NCI-H510A (cell line): ENCODE measurements at places on chromosomes 7 and 10.

DNA sequence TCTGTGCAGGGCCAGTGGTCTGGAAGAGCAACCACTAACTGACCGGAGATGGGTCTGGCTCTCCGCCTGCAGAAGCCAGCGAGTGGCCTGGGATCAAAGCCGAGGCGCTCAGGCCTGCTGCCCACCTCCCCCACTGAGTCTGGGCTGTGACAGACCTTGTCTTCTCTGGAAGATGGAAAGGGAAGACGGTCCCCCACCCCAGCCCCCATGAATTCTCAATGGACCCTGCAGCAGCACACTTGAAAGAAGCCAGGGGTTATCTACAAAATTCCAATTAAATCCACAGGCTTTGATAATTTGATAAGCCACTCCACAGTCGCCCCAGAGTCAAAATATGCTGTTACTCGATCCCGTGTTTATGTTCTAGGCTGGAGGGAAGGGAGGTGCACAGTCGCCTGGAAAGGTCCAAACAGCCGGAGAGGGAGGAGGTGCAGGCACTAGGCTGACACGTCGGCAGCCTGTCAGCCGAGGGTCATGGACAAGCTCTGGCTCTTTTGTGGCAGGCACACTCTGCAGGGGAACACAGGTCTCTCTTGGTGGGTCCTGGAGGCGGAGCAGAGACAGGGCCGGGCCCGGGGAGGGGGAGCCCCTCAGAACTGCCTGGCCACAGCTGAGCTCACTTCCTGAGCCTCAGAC, 134.9 kb downstream of the SH3PXD2A start:
- no peak for DNase-seq

DNA sequence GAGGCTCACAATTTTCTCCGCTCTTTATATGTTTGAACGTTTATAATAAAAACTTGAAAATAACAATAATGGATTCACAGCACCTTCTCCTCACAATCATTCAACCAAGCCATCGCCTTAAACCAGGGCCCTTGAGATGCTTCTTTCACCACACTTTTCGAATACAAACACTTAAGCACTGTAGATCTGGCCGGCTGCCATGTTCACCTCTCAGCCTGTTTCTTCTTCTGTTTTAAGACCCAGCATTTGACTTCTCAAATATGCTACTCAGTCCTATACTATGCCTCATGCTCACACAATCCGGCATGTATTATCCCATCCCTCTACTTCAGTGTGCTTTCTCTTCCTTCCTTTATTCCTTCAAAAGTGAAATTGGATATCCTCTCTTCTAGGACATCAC, 280.6 kb downstream of the TFEC start:
- no peak for DNase-seq

DNA sequence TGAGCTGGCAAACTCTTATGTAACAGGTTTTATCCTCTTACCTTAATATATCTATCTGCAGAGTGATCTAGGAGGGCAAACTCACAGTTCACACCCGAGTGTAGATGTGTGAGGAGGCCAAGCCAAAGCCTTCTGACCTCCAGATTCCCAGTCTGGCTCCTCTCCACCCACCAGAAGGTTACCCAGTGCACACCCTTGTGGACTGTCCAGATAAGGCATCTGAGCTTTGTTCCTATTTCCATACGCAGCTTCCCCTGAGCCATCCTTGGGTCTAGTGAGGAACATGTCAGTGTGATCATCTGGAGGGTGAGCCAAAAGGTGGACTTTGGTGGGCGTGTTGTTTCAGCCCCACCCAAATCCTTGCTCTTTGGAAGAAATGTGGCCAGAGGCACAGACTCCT, 203.0 kb upstream of the MEOX2 start:
- DNase-seq, result no peak

DNA sequence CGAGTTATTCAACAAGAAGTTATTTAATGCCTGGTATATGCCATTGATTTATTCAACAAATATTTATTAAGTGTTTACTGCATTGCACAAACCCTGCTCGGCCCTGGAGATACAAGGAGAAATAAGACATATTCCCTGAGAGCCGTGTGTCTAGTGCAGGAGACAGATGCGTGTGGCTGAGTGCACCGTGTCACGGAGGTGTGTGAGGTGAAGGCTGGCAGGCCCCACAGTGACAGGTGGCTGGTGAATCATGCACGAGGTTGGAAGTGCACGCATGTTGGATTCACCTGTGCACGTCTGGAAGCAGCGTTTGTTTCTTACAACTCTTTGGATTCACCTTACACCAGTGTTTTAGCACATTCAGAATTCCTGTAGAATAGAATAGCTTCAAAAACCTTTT, 136.6 kb upstream of the SHH start:
- no peak for DNase-seq
